Right renal pelvis (tissue), 4 donors: ENCODE measurements at places on chromosomes 5 and 9.

DNA sequence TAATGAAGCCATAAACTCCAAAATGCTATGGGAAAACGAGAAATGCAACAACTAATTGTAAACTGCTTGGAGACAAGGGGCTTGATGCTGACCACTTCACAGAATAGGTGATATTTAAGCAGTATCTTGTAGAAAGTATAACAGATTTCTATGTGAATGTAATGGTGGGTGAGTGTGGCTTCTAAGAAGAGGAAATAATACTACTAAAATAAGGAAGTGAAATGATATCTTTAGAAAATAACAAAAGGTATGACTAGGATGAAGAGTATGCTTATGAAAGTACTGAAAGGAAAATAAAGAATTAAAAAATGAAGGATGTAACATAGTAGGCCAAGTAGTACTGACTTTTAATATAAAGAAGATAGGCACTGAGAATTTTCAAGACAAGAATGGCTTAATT is 94.2 kb downstream of the AGTPBP1 start:
- DNase-seq, result no peak

DNA sequence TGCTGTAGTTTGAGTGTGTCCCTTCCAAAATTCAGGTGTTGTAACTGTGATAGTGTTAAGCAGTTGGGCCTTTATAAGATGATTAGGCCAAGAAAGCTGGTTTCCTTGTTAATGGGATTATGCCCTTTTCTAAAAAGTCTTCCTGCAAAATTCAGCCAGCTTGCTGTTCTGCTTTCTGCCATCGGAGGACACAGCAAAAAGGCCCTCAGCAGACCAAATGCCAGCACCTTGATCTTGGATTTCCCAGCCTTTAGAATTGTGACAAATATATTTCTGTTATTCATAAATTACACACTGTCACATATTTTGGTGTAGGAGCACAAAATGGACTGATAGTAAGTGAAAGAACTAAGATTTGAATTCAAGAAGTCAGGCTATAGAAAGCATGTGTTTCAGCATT is 203.2 kb downstream of the IZUMO3 start:
- DNase-seq, result no peak

- no peak for DNase-seq
Observed at GRCh38 chr5:67115246-67115645, 81.4 kb downstream of the CD180 start.

GRCh38 chr5:173625673-173626504 is 9.4 kb upstream of the BOD1 start:
- no peak for DNase-seq

DNA sequence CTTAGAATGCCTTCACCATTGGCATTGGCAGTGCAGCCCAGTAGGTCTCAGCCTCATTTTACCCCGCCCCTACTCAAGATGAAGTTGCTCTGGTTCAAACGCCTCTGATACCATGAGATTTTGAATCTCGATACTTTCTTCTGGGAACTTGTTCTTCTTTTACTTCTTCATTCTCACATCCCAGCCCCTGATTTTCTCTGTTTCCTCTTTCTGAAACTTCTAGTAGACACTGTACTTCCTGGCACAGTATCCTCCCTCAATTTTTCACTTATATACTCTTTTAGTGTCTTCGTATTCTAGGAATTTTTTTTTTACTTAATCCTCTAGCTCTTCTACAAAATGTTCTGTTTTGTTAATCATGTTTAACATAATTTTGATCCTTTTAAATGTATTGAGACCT is 13.1 kb upstream of the ZNF79 start:
- no peak for DNase-seq

GRCh38 chr5:180785794-180786221 is 16.8 kb downstream of the MGAT1 start:
- no peak for DNase-seq

GRCh38 chr9:15851766-15852165 is 298.9 kb downstream of the CCDC171 start:
- DNase-seq, result no peak

DNA sequence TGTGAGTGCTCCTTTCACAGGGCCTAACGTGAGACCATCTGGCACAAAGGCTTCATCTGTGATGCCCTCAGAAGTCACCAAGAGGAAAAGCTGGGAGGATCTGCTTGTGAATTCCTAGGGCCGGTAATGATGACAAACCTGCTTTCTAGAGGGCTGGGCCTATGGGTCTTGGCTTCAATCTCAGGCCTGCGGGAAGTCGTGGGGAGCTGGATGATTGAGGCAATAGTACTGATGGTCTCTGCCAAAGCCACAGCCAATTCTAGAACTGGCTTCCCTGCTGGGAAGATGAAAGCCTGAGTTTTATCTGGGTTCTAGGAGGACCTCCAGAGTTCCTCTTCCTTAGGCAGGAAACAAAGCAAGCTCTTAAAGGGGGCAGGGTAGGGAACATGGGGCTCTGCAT is 102.7 kb downstream of the TMEM215 start:
- no peak for DNase-seq

- no peak for DNase-seq
Observed at GRCh38 chr5:37873988-37874387, 34.1 kb upstream of the GDNF start.

GRCh38 chr9:27880156-27880555 is 306.9 kb upstream of the C9orf72 start:
- DNase-seq, result no peak
